ENCODE measurements at places on chromosomes 11 and 22. TPM values are rescaled to one million over a fixed set of nuclear protein-coding genes. Genes with fewer than 3 reads are reported as not detected.

Gene MAJIN
- total RNA-seq: not detected

Gene SLC25A18
- total RNA-seq: not detected

Gene TRIM51
- total RNA-seq: not detected

Gene PLEKHB1
- total RNA-seq: 11.8 TPM

Gene HEPHL1
- not detected for total RNA-seq

Gene PIWIL4
- total RNA-seq: 0.50 TPM

DNA sequence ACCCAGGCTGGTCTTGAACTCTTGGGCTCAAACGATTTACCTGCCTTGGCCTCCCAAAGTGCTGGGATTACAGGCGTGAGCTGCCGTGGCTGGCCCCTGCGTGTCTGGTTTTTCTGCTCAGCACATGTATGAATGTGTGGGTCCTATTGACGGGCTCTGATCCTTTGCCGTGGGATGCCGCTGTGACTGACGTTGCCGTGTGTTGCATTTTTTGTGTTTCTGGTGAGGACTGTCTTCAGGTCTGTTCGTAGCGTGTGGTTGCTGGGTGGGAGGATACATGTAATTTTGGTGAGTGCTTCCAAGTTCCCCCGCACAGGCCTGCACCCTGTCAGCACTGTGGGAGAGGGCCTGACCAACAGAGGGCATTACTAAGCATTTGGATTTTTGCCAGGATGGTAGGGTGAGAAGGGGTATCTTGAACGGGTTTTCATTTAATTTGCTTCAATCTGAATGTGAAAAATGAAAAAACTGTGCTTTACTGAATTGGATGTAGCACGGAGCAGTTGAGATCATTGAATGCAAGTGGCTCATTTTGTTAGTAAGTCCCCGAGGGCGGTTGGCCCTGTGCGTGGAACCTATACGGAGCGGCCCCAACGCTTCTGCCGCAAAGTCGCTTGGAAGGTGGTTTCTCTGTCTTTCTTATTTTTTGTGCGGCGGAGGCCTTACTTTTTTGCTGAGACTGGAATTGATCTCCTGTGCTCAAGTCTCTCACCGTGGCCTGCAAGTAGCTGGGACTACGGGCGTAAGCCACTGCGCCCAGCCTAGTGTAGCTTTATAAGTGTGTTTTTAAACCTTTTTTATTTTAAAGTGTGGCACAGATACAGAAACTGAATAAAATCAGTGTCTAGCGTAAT is 8.2 kb downstream of the ZBED4 start:
- no peak for DNase-seq
- no peak overlapping the region for H3K4me3 ChIP-seq
- H3K4me1 ChIP-seq: peaks cover 46% of the 10 kb centered on the region
- no peaks in the 10 kb centered on the region for H3K27me3 ChIP-seq
- H3K27ac ChIP-seq: no peak overlapping the region

GRCh38 chr11:88651556-88651955 is 314.0 kb upstream of the CTSC start:
- no peak overlapping the region for H3K27ac ChIP-seq
- no peaks in the 10 kb centered on the region for H3K27me3 ChIP-seq
- H3K4me3 ChIP-seq: no peak overlapping the region
- no peak for DNase-seq

DNA sequence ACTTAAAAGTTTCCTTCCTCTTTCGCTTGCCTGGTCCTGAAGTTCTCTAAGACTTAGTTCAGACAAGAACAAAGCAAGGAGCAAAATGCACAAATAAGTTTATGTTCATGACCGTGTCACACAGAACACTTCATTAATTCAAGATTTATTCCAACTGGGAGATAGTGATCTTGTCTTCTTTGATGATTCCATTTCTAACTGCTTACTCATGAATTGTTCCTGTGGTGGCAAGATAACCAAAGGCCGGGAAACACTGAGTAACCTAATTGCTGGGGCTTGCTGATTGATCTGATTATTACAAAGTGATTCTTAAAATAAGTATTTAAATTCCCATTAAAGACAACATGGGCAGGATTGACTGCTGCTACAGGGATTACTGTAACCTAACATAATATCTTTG is 1462.9 kb upstream of the RAG2 start:
- H3K27me3 ChIP-seq: no peaks in the 10 kb centered on the region
- H3K27ac ChIP-seq: no peak overlapping the region
- H3K4me1 ChIP-seq: no peaks in the 10 kb centered on the region
- no peaks in the 10 kb centered on the region for H3K36me3 ChIP-seq
- no peak for DNase-seq
- no peak overlapping the region for H3K4me3 ChIP-seq

- H3K36me3 ChIP-seq: no peaks in the 10 kb centered on the region
- H3K27me3 ChIP-seq: no peaks in the 10 kb centered on the region
- no peaks in the 10 kb centered on the region for H3K4me1 ChIP-seq
- no peak overlapping the region for H3K27ac ChIP-seq
Observed at GRCh38 chr11:45062115-45062514, 84.3 kb upstream of the PRDM11 start.

GRCh38 chr22:41951898-41952474 is at the start of gene SMIM45:
Gene SMIM45 (plus strand): TSS chr22:41952150.
- no peak for DNase-seq
- no peak within 1 kb of the TSS for H3K4me3 ChIP-seq
- H3K4me1 ChIP-seq: peaks cover 16% of the 10 kb centered on the region
- H3K36me3 ChIP-seq: no peaks in the 10 kb centered on the region

Measured in activated CD8-positive, alpha-beta T cell treated with anti-CD3 and anti-CD28 coated beads for 36 hours (primary cell).